ENCODE measurements at places on chromosomes 6 and 20. TPM values are rescaled to one million over a fixed set of nuclear protein-coding genes. Genes with fewer than 3 reads are reported as not detected.

DNA sequence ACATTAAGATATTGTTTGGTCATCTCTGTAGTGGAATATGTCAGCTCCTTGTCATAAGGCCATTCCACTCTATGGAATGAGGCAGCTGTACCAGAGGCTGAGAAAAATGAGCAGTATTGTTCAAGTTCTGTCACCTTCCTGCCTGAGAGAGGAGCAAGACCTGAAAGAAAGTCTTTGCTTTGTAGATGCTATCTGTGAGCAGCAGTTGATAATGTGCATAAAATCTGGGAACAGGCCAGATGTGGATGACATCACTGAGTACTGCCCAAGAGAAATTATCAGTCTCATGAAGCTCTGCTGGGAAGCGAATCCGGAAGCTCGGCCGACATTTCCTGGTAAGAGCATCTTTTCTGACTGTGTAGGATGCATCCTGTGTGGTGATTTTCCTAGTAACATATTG, 16.8 kb downstream of the RIPK1 start:
- H3K4me1 ChIP-seq, result peaks cover 25% of the 10 kb centered on the region
- H3K27me3 ChIP-seq, result no peaks in the 10 kb centered on the region
- no peak for DNase-seq
- no peak overlapping the region for H3K27ac ChIP-seq

GRCh38 chr20:44594730-44595129, 12.4 kb downstream of the PKIG start:
- no peaks in the 10 kb centered on the region for H3K36me3 ChIP-seq
- peaks cover 11% of the 10 kb centered on the region for H3K4me1 ChIP-seq
- H3K27me3 ChIP-seq, result no peaks in the 10 kb centered on the region

DNA sequence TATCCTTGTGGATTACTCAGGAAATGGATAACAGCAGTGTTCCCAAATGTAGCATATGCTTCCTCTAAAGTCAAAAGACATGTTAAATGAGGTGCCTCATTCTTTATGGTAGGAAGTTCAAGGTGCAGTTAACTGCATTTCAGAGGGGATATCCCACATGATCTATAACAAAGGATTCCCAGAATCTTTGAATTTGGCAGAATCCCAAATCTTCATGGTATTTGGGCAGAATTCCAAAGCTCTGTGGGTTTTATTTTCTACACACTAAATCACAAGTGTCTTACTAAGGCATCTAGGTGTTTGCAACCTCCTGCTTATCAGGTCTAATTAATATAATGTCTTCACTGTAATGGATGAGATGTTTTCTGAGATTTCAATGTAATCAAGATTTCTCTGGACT, 364.3 kb upstream of the MAN1A1 start:
- peaks cover 6% of the 10 kb centered on the region for H3K27me3 ChIP-seq
- H3K4me3 ChIP-seq, result no peak overlapping the region
- H3K36me3 ChIP-seq, result no peaks in the 10 kb centered on the region
- no peak overlapping the region for H3K27ac ChIP-seq
- H3K4me1 ChIP-seq, result peaks cover 1% of the 10 kb centered on the region

GRCh38 chr6:30719356-30719755, 796 bp upstream of the TUBB start:
- H3K4me3 ChIP-seq, result peak overlapping the region; percentile 99
- peak overlapping the region; percentile 95 for H3K27ac ChIP-seq
- H3K4me1 ChIP-seq, result peaks cover 56% of the 10 kb centered on the region
- no peaks in the 10 kb centered on the region for H3K27me3 ChIP-seq
- DNase-seq, result no peak

GRCh38 chr20:5890773-5891441, 59.4 kb downstream of the TRMT6 start:
- no peak overlapping the region for H3K27ac ChIP-seq
- no peak overlapping the region for H3K4me3 ChIP-seq
- H3K36me3 ChIP-seq, result no peaks in the 10 kb centered on the region
- no peak for DNase-seq

The MED23 gene
- 33.1 TPM for total RNA-seq

The HLA-F gene
- 300 TPM for total RNA-seq

The MAPK13 gene
- total RNA-seq, result 33.9 TPM

The ACTL10 gene
- 3.7 TPM for total RNA-seq

The COX4I2 gene
- total RNA-seq, result not detected
